ENCODE measurements at places on chromosomes 16 and 17. TPM values are rescaled to one million over a fixed set of nuclear protein-coding genes. Genes with fewer than 3 reads are reported as not detected.

The NLK gene
- 12.0 TPM for total RNA-seq

- DNase-seq: no peak
- no peaks in the 10 kb centered on the region for H3K4me1 ChIP-seq
- peaks cover 4% of the 10 kb centered on the region for H3K27me3 ChIP-seq
- no peak overlapping the region for H3K4me3 ChIP-seq
These were observed 267.2 kb downstream of the PARN start for GRCh38 chr16:14362774-14363371.

GRCh38 chr17:46061435-46061834 lies 62.4 kb downstream of the STH start:
- H3K27me3 ChIP-seq: no peaks in the 10 kb centered on the region
- H3K27ac ChIP-seq: no peak overlapping the region
- H3K4me3 ChIP-seq: no peak overlapping the region
- DNase-seq: no peak

DNA sequence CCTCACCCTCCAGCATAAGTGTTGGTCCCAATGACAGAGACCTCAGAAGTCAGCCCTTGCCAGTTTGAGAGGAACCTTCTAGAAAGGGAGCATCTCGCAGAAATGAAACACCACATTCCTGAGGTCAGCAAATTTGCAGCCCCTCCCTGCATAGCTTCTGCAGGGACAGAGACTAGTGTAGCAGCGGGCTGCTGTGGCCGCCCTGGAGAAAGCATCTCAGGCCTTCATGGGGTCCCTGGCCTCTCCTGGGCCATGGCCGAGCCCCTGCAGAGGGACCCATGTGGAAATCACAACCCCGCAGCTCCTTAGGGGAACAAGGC lies 11.4 kb downstream of the HS3ST6 start:
- peaks cover 3% of the 10 kb centered on the region for H3K27me3 ChIP-seq
- H3K4me1 ChIP-seq: no peaks in the 10 kb centered on the region
- no peaks in the 10 kb centered on the region for H3K36me3 ChIP-seq
- no peak for DNase-seq
- H3K27ac ChIP-seq: no peak overlapping the region

The RAB37 gene
- total RNA-seq: 19.6 TPM

The CTRL gene
- 5.5 TPM for total RNA-seq

DNA sequence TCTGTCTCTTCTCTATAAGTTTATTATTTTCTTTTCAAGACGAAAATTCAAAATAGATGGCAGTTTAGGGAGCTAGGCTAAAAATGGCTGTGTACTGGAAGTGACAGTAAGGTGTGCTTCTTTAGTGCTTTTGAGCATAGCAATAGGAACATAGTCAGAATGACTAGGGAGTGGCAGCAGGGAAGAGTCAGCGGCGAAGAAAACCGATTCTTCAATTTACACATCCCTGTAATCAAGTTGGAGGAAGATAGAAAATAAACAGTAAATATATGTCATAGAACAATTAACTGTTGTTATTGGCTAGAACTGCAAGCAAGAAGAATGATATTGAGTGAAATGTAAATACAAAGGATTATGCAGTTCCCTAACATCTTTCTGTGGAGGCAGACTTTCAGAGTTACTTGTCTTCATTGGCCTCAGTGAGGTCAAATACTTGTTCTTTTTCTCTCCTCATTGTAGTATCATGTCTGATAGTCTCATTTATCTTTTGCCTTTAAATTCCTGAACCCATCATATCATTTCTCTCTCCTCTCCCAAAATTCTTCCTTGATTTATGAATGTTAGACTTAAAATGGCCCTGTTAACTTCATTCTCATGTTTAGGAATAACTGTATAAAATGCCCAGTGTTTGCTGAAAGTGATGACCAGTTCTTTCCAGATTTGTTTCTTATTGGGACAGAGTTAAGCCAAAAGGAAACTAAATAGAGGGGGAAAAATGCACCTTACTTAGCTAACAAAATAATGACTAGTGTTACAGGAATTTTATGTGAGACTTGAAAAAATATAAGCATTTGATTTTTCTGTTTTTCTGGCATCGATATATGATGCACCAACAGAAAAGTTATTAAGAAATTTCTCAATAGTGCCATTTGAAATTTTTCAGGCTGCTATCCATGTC lies 211.4 kb downstream of the BCAS3 start:
- no peaks in the 10 kb centered on the region for H3K4me1 ChIP-seq
- no peaks in the 10 kb centered on the region for H3K36me3 ChIP-seq
- no peak overlapping the region for H3K4me3 ChIP-seq
- DNase-seq: no peak
- H3K27me3 ChIP-seq: no peaks in the 10 kb centered on the region
- no peak overlapping the region for H3K27ac ChIP-seq

DNA sequence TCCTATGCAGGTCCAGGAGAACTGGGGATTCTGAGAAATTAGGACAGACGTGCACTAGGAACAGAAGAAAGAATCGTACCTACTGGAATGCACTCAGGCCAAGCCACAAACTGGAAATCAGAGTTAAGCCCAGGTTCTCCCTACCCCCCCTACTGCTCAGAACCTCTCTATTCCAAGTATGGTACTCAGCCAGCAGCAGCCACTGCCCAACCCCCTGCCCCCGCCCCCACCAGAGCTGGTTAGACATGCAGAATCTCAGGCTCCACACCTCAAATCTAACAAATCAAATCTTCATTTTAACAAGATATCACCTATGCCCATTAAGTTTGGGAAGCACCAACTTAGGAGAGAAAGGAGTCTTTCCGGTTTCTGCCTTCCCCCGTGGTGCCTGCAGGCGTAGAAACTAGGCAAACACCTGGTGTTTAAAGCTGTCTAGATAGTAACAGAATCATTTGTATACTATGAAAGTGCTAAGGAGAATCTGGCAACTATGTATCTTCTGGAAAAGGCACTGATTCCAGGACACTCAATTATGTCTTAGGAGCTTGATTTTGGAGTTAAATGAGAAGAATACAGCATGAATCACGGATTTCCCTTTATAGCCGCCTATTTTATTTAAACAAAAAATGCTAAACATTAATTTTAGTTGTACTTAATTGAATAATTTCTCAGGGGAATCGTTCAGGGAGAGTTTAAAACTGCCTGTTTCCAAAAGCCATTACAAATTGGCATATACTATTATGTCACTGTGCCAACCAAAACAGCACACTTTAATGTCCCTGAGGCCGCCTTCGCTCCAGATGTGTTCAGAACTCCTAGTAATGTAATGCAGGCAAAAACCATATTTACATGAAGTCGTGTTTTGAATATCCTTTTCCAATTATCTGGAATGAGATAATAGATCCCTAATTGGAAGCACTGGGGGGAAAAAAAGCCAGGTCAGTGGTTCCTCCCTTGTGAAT lies 166.5 kb downstream of the STX8 start:
- H3K4me3 ChIP-seq: no peak overlapping the region
- H3K4me1 ChIP-seq: no peaks in the 10 kb centered on the region
- no peaks in the 10 kb centered on the region for H3K36me3 ChIP-seq
- H3K27ac ChIP-seq: no peak overlapping the region
- no peaks in the 10 kb centered on the region for H3K27me3 ChIP-seq
- no peak for DNase-seq

The TEX14 gene
- total RNA-seq: 0.10 TPM

DNA sequence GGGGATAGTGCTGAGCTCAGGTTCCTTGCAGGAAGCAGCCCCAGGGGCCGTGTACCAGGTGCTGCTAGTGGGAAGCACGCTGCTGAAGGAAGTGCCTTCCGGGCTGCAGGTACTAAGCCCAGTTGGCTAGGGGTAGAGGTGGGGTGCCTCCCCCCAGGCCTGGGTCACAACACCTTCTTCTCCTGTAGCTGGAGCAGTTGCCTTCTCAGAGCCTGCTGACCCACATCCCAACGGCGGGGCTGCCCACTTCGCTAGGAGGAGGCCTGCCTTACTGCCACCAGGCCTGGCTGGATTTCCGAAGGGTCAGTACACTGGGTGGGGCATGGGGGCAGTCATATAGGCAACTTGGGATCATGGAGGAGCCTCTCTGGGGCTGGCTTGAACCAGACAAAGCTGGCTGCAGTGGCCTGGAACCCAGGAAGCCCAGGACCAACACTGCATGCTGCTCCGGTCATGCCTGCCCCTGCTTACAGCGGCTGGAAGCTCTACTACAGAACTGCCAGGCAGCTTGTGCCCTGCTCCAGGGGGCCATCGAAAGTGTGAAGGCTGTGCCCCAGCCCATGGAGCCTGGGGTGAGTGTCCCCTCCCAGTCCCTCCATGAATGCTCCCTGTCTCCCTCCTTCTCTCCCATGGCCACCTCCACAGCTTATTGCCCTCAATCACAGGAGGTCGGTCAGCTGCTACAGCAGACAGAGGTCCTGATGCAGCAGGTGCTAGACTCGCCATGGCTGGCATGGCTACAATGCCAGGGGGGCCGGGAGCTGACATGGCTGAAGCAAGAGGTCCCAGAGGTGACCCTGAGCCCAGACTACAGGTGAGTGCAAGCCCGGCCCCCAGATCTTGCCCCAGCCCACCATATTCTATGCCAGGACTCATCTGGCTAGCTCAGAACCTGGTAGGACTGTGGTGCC lies 2.5 kb downstream of the PLEKHG4 start:
- no peak overlapping the region for H3K27ac ChIP-seq
- no peaks in the 10 kb centered on the region for H3K27me3 ChIP-seq
- peaks cover 15% of the 10 kb centered on the region for H3K4me1 ChIP-seq
- no peak overlapping the region for H3K4me3 ChIP-seq

GRCh38 chr16:86391984-86392383 lies 118.3 kb upstream of the FOXF1 start:
- H3K27ac ChIP-seq: no peak overlapping the region
- no peak overlapping the region for H3K4me3 ChIP-seq
- H3K27me3 ChIP-seq: peaks cover 1% of the 10 kb centered on the region

- H3K4me1 ChIP-seq: no peaks in the 10 kb centered on the region
- H3K4me3 ChIP-seq: no peak overlapping the region
- H3K27me3 ChIP-seq: peaks cover 3% of the 10 kb centered on the region
- H3K36me3 ChIP-seq: no peaks in the 10 kb centered on the region
- no peak for DNase-seq
- no peak overlapping the region for H3K27ac ChIP-seq
These were observed 78.6 kb downstream of the RBFOX3 start for GRCh38 chr17:79532107-79532790.

The KRT40 gene
- total RNA-seq: not detected

The TBX6 gene
- 1.3 TPM for total RNA-seq

- no peaks in the 10 kb centered on the region for H3K36me3 ChIP-seq
- no peak overlapping the region for H3K27ac ChIP-seq
- no peaks in the 10 kb centered on the region for H3K4me1 ChIP-seq
- no peak overlapping the region for H3K4me3 ChIP-seq
These were observed 574.4 kb upstream of the SOX9 start for GRCh38 chr17:71546419-71546818.

DNA sequence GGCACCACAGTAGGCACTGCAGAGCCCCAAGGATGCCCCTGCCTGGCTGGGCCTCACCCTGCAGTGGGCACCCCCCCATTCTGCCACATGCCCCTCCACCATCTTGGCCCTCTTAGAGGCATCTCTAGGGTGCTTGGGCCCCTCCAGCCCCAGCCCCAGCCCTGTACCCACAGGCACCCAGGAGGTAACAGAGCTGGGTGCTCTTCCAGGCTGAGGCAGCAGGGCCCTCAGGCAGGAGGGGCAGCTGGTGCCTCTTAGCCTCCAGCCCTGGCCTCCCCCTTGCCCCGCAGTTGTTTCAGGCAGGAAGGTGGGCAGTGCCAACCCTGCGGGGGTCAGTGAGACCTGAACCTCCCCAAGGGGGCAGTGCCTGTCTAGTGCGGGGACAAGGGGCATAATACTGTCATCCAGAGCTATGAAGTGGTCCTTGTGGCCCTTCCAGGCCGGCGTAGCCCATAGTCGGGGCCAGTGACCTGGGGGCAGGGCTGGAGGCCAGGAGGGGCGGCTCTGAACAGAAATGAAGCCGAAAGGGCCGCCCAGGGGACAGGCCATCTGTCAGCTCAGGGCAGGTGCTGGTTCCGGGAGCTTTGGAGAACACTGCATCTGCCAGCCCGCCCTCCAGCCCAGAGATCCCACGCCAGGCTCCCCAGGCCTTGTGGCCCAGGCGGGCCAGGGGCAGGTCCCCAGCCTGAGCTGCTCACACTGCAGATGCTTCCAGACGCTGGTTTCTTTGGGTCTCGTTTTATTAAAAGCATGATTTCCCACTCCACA lies 4.9 kb upstream of the AATK start:
- no peak for DNase-seq
- H3K27me3 ChIP-seq: peaks cover 14% of the 10 kb centered on the region
- no peaks in the 10 kb centered on the region for H3K4me1 ChIP-seq

- no peak for DNase-seq
- no peaks in the 10 kb centered on the region for H3K27me3 ChIP-seq
- H3K36me3 ChIP-seq: no peaks in the 10 kb centered on the region
- peak overlapping the region; percentile 86 for H3K4me3 ChIP-seq
- peak overlapping the region; percentile 85 for H3K27ac ChIP-seq
- H3K4me1 ChIP-seq: peaks cover 28% of the 10 kb centered on the region
These were observed 980 bp downstream of the LLGL1 start for GRCh38 chr17:18226284-18226945.

DNA sequence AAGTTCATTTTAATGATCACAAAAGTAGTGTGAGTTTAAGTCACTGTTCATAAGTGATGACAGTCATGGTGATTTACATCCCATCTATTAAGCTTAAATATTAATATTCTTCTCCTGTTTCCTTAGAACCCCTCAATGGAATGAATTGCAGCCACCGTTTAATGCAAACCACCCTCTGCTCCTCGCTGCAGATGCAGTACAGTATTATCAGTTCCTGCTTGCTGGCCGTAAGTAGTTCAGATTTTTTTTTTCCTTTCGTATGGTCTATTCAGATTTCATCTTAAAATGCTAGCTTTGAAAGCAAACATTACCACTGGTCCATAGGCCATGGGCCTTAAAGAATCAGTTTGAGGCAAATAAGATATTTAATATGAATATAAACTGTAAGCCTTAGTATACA lies 359.0 kb upstream of the TBX2 start:
- no peak overlapping the region for H3K27ac ChIP-seq
- no peak for DNase-seq
- H3K4me1 ChIP-seq: no peaks in the 10 kb centered on the region
- H3K27me3 ChIP-seq: no peaks in the 10 kb centered on the region

The SCNN1B gene
- not detected for total RNA-seq

DNA sequence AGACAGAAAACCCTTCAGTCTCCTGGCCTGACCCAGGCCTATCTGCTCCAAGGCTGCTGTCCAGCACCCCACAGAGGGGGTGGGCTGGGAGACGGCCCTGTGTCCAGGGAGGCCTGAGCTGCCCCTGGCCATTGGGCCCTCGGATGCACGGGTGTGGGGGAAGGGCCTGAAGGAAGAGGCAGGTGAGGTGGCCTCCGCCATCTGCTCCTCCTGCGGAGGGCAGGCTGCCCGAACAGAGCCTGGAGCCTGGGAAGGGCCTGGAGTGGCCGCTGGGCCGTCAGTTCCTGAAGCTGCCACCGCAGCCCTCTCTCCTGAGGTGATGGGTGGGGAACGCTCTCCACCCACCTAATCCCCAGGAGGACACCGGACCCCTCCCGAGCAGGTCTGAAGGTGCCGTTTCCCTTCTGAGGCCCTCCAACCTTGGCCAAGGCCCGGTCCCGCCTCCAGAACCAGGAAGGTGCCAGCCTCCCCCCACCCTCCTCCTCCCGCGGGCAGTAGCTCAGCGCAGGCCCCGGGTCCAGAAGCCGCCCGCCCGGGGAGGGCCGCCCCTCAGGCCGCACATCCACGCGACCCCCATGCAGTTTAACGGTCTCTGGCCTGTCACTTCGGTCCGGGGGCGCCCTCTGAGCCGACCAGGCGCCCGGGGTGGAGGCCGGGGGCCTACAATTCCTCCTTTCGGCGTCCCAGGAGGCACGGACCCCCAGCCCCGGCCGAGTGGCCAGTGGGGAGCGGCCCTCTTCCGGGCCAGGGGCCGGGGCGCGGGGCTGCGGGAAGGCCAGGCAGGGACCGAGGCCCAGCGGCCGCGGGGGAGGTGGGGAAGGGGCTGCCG lies 835 bp downstream of the FBXL16 start:
- H3K27ac ChIP-seq: no peak overlapping the region
- peaks cover 53% of the 10 kb centered on the region for H3K27me3 ChIP-seq
- no peaks in the 10 kb centered on the region for H3K36me3 ChIP-seq
- DNase-seq: no peak
- H3K4me1 ChIP-seq: peaks cover under 1% of the 10 kb centered on the region

The C16orf87 gene
- total RNA-seq: 7.5 TPM
